ENCODE measurements at places on chromosomes 2 and 18.
A peak's percentile ranks its signal among the peaks of the same experiment; 100 is the strongest.

GRCh38 chr2:44245083-44245861 is 30.0 kb upstream of the SLC3A1 start:
- no peak for DNase-seq

- DNase-seq: no peak
Observed at GRCh38 chr2:59195851-59196250, 954.7 kb upstream of the FANCL start.

DNA sequence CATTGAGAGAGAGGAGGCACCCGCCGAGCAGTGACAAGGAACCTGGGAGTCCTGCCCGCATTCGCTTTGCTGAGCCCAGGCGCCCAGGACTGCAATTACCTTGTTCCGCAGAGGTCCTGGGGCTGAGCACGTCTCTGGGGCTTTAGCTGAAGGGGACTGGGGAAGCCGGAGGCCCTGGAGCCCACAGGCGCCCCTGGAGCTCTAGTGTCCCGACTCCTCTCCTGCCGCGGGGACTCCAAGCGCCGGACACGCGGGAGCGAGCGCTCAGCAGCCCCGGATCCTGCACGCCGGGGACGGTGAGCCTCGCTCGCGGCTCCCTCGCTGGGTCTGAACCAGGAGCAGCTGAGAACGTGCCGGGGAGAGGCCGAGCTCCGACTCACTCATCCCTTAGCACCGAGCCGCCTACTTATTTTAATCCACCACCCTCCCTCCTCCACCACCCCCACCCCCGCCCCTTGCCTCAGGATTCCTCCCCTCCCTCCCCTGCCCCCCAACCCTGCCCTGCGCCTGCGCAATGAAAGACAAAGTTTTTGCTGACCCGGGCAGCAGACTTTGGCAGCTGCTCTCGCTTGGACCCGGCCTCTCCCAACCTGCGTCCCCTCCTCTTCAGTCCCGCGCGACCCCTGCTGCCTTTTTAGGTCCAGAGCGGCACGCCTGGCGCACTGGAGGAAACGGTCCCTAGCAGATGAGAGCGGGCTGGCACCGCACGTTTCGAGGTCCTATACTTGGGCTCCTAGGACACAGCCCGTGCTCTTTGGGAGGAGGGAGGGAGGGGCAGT is at the start of gene OSR1:
OSR1 (minus strand) TSS at position 382 of the 779 bp plus-strand sequence. CDS start 4,818 bp downstream, outside the sequence.
- DNase-seq: no peak

DNA sequence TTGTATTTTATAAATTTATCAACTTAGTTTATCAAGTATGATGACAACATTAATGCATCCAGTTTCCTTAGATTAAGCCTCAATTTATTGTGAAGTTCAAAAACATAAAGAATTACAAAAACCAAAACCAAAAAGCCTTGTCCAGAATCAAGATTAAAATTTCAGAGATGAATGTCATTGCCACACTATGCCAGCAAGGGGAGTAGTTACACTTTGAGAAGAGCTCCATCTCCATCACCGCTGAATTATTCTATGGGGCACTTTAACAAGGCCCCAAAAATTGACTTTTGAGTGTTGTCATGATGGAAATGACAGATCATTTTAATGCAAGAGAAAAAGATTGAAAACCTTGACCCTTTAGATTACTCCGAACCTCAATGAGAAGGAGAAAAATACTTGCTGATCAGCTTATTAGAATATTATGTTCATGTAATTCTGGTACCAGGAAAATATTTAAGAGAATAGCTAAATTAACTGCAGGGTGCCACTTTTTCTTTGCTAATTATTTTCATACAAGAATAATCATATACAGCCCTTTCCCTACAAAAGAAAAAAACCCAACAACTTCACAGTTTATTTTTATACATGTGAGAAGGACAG is 152.5 kb upstream of the AQP4 start:
- DNase-seq: no peak

DNA sequence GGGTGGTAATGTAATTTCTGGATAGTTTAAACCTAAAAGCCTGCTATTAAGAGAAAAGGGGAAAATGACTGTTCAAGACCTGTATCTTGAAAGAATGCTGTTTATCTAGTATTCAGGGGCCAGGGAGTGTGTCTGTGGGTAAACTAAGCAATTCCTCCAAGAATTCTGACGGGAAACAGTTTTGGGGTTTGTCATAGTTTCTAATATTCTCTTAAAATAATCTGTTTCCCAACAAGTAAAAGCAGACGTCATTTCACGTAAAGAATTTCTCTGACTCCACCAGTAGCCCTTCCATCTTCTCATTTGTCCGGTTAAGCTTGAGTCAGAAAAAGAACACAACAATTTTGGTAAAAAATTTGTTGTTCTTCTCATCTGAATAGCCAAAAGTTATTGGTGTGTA is 232.1 kb upstream of the EPAS1 start:
- DNase-seq: no peak

DNA sequence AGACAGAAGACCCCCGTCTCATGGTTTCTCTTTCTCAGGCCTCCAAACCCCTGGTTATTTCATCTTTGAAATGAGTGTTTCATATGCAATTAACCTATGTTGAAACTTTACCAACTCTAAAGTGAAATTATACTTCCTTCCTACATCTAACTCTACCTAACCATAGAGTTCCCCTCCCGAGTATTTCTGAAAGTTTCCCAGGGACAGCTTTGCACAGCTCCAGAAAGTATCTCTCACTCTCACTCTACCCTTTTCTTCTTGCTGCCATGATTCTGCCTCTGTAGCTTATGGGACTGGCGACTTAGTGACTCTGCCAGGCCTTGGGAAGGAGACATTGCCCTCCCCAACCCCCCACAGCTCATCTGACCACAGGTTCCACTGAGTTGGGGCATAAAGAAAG is 107.9 kb downstream of the B3GNT2 start:
- DNase-seq: no peak

- DNase-seq: no peak
Observed at GRCh38 chr2:235445116-235445515, 48.7 kb upstream of the AGAP1 start.

- DNase-seq: peak; percentile 21
Observed at GRCh38 chr2:37149626-37150322, 7.0 kb downstream of the EIF2AK2 start.

DNA sequence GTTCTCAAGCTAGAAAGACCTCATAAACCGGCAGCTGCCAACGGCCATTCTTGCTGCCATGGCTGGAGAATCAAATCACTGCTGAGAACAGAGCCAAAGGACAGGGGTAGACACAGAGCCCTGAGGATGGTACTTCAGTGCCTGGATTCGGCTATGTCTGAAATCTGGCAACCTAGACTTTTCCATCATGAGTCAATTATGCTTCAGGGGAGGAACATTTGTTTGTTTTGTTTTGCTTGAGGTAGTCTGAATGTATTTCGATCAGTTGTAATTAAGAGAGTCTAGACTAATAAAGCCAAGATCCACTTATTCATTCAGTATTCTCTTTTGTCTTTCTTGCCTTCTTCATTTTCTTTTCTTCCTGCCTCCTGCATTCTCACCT is 122.8 kb upstream of the SH3BP4 start:
- DNase-seq: no peak

- DNase-seq: no peak
Observed at GRCh38 chr2:20897874-20898453, 75.1 kb upstream of the LDAH start.

DNA sequence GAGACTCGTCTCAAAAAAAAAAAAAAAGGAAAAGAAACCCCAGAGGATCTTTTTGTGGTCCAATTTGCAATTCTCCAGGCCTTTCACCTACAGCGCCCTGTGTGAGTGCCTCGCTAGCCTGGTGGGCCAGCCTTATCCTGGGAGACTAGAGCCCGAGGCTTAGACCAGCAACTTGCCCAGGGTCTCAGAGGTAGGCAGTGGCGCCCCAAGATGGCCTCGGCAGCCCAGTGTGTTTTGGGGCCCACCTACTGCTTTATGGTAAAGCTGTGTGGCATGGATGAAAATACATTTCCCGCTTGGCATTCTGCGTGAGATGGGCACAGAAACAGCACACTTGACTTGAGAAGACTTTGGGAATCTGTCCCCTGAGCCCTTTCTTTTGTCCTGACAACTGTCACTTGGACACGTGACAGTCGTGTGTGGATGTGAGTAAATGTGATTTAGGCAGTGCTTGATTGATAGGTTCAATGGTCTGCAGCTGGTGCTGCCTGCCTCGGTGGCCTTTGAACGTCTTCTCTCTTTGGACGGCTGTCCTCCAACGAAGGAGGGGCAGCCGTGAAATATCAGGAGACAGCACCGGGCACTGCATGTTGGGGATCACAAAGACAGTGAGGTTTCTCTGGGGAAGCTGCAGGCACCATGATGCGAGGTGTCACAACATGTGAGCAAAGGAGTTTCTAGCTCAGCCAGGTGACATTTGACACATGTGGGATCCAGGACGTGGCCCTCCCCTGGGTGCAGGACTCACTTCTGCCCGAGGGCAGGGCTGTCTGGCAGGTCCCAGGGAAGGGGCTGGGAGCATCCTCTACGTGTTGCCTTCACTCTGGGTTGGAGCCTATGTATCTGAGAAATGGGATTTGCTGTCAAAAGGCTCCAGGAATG is 209.5 kb upstream of the TWIST2 start:
- DNase-seq: no peak

GRCh38 chr2:240588006-240588655 is 1.6 kb downstream of the CAPN10 start:
- DNase-seq: no peak

DNA sequence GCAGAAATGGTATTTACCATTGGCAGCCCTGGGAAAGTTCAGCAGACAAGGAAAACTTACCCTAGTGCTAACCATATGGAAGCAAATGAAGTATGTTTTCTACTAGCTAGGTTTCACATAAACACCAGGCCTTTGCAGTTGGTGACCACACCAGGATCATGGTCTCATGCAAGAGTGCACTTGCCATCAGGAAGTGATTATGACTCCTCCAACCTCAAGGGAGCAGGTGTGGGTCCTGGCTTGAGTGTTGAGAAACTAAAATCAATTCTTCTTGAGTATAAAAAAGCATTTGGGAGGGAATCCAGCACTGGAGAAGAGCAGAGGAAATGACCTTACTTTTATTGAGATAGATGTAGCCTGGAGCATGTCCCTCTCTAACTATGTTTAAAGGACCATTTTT is 56.8 kb upstream of the SPAG16 start:
- no peak for DNase-seq

DNA sequence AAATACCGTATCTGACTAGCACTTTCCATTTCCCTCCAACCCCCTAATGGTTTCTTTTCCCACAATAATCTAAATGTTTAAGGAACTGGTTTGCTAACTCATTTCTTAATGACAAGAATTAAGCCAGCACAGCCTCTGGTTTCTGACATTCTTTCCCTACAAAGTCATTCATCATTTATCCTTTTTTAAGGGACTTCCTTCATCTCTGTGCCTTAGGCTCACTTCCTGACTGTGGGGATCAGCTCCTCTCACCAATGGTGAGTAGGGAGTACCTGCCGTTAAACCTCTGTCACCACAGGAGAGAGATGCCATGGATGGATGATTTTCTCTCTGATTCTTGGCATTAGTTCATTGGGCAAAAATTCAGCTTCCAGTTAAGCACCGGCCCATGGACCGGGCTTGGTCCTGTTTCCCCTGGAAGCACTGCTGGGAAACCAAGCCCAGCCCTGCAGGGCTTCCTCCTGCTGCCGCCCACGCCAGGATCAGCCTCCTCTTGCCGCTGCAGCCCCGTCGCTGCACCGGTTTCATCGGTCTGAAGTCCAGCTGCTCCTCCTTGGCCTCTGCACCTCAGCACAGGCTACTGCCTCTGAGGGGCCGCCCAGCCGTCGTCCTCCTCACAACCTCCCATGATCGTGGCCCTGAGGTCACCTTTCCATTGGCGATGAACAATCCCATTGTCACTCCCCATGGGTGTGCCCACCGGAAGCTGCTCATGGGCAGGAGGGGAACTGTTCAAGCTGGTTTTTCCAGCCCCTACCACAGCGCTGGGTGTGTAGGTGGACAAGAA is 64.0 kb upstream of the ZNF516 start:
- DNase-seq: no peak

DNA sequence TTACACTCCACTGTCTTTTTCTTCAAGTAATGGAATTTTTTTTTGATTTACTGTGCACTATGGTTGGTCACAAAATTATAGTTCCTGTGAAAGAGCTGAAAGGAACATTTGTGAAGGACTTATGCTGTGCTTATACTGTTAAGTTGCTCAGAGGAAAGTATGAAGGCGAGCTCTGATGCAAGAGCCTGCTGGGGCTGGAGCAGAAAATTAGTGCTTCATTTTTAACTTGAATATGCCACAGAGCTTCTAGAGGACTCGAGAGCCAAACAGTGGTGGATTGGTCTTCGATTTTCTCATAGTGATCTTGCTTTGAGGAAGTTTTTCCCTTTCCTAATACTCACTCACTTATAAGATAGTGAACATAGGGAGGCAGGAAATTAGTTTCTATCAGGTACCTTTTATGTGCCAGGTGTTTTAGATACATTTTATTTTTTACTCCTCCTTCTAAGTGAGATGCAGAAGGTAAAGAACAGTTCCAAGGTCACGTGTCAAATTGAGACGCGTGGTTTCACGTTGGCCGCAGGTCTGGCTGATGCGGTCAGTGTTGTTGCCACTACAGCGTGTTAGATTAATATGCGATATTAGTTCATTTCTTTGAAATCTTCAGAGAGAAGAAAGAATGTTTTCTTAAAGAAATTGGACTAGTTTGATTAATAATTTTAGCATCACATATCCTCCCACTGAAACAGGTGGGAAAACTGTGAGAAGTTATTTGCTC is 20.2 kb downstream of the GATA6 start:
- DNase-seq: no peak

DNA sequence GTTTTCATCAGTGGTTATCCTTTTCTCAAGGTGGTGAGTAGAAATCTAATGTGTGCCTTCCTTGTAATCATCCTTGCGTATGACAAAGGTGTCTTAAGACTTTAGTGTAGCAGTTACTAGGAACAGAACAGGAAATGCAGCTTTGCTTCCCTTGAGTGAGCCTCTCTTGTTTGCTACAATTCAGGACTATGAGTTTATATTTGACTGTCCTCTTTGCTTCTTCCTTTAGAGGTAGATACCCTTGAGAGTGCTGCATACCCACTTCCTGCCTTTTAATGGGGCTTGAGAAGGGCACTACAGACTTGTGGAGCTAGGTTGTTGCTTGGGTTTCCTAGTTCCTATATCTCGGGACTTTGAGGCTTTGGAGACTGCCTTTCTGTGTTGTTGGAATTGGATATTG is 3.8 kb downstream of the KCNJ13 start:
- DNase-seq: peak; percentile 3

GRCh38 chr2:219541611-219542180 is 1.9 kb downstream of the CHPF start:
- peak; percentile 85 for DNase-seq

DNA sequence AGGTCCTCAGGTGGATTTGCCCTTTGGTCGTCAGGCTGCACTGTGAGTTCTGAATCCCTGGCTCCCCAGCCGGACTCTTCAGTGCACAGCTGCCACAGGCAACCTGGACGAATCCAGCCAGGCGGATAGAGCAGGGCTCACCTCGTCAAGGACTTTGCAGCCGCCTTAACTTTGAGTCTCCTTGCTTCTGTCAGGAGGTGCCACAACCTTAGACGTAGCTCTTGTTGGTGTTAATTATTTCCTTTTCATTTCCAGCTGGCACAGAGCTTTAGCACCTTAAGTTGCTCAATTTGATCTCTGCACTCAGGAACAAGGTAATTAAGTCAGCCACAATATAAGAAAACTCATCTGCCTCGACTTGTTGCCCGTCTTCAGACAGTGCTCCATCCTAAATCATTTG is 17.7 kb downstream of the SMIM21 start:
- no peak for DNase-seq
